Smooth muscle cell of the brain vasculature (primary cell): ENCODE measurements at places on chromosomes 11 and 22.

DNA sequence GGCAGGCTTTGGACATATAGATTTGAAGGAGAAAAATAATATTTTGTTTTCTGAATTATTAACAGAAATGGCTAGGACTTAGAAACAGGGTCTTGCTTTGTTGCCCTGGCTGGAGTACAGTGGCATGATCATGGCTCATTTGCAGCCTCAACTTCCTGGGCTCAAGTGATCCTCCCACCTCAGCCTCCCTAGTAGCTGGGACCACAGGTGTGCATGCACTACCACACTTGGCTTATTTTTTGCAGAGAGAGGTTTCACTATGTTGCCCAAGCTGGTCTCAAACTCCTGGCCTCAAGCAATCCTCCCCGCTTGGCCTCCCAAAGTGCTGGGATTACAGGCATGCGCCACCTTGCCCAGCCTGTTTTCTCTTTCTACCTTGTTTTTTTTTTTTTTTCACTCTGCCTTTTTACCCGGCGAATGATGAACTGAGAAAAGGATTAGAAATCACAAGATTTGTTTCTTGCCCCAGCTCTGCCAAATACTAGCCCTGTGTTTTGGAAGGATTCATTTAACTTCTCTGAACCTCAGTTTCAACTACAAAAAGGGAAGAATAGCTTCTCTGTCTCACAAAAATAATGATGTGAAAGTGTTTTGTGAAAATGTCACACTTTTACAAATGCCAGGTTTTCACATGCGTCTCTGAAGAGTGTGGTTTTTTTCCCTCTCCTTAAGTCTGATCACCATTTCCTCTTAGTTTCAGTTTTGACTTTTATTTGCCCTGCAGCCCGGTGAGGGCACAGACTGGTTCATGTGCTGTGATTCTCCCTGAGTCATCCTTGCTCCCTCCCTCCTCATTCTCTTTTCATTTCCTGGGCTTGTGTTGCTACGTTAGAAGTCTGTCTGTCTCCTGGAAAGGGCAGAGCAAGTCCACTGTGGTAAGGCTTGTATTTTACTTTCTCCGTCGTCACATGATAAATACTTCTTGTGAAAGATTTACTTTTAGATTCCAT lies 67.7 kb downstream of the BCL2L13 start:
- peak; percentile 88 for DNase-seq

DNA sequence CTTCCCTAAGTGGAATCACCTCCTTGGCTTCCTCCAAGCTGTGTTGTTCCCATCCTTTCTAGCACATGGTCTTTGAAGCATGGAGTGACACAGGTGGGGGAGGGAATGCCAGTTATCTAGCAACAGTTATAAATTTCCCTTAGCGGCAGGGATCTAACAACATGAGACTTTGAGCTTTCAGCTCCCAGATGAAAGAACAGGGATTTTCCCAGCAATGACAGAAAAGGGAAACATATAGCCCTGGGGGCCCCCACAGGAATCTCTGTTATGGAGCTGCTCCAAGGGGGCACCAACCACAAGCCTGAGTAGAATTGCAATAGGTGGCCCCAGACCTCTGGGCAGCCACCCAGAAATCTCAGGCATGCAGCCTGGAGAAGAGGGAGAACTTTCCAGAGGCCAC lies 163.0 kb downstream of the GRIK4 start:
- DNase-seq, result peak; percentile 26

DNA sequence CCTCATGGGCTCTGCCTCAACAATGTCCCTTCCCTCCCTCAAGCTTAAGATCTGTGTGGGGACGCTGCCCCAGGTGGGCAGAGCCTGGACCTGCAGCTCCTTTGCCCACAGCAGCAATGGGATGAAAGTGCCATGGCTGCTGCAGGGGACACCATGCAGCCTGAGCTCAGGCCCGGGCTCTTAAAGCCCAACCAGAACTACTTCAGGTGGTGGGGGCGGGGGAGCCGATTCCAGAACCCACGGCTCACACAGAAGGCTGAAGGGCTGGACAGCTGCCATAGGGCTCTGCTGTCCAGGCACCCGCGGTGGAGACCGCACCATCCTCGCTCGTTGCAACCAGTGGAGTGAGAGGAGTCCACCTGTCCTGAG lies 12.5 kb downstream of the CHID1 start:
- DNase-seq, result no peak

- no peak for DNase-seq
Measured at GRCh38 chr11:76071090-76071489, 135.2 kb downstream of the WNT11 start.
